ENCODE measurements at places on chromosomes 5 and 9. TPM values are rescaled to one million over a fixed set of nuclear protein-coding genes. Genes with fewer than 3 reads are reported as not detected.

- H3K36me3 ChIP-seq, result no peaks in the 10 kb centered on the region
- no peaks in the 10 kb centered on the region for H3K4me1 ChIP-seq
- H3K27ac ChIP-seq, result no peak overlapping the region
Observed at GRCh38 chr9:27634879-27635278, 61.6 kb upstream of the C9orf72 start.

DNA sequence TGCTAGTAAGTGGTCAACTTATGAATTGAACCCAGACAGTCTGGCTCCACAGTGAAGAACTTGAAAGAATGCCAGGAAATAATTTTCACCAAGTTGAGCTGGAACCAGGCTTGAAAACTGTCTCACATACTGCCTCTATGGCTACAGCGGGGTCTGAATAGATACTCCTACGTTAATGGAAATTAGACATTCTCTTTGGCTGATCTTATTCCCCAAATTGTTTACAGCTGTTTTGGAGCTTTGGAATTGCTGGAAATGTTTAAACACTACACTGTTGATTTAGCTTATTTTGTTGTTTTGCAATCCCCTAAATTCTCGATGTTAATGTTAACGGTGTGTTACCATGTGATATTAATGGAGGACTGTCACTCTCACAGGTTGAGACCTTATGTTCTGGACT is 146.4 kb downstream of the FBXL7 start:
- no peak overlapping the region for H3K4me3 ChIP-seq

- DNase-seq, result no peak
- no peaks in the 10 kb centered on the region for H3K27me3 ChIP-seq
- H3K36me3 ChIP-seq, result peaks cover 4% of the 10 kb centered on the region
- no peak overlapping the region for H3K4me3 ChIP-seq
- H3K4me1 ChIP-seq, result peaks cover 27% of the 10 kb centered on the region
Observed at GRCh38 chr9:84701801-84702200, 32.3 kb downstream of the NTRK2 start.

GRCh38 chr9:16175461-16175860 is 622.6 kb downstream of the CCDC171 start:
- no peak overlapping the region for H3K4me3 ChIP-seq
- H3K27ac ChIP-seq, result peak overlapping the region; percentile 69
- peaks cover 19% of the 10 kb centered on the region for H3K4me1 ChIP-seq
- no peaks in the 10 kb centered on the region for H3K27me3 ChIP-seq

- peaks cover 4% of the 10 kb centered on the region for H3K27me3 ChIP-seq
- H3K4me1 ChIP-seq, result peaks cover 4% of the 10 kb centered on the region
- no peak for DNase-seq
- no peak overlapping the region for H3K4me3 ChIP-seq
Observed at GRCh38 chr9:77440057-77440456, 208.1 kb downstream of the GNA14 start.

GRCh38 chr9:87119328-87119881 is 172.1 kb upstream of the GAS1 start:
- no peak for DNase-seq
- H3K4me3 ChIP-seq, result no peak overlapping the region
- no peaks in the 10 kb centered on the region for H3K27me3 ChIP-seq
- H3K4me1 ChIP-seq, result no peaks in the 10 kb centered on the region

GRCh38 chr9:116223926-116224325 is 70.3 kb downstream of the PAPPA start:
- no peak overlapping the region for H3K4me3 ChIP-seq
- peaks cover 6% of the 10 kb centered on the region for H3K4me1 ChIP-seq
- H3K27ac ChIP-seq, result no peak overlapping the region

GRCh38 chr5:54443270-54443669 is 12.2 kb upstream of the HSPB3 start:
- DNase-seq, result peak; percentile 17
- H3K27ac ChIP-seq, result no peak overlapping the region
- no peaks in the 10 kb centered on the region for H3K4me1 ChIP-seq

GRCh38 chr9:131214286-131214856 is 61.9 kb downstream of the FAM78A start:
- H3K4me1 ChIP-seq, result peaks cover 12% of the 10 kb centered on the region
- no peak for DNase-seq

- no peak overlapping the region for H3K4me3 ChIP-seq
- no peaks in the 10 kb centered on the region for H3K36me3 ChIP-seq
- H3K27me3 ChIP-seq, result peaks cover 16% of the 10 kb centered on the region
- H3K4me1 ChIP-seq, result peaks cover 3% of the 10 kb centered on the region
- no peak overlapping the region for H3K27ac ChIP-seq
Observed at GRCh38 chr9:89705651-89706050, 100.8 kb downstream of the GADD45G start.

- H3K4me1 ChIP-seq, result no peaks in the 10 kb centered on the region
- DNase-seq, result no peak
- H3K27me3 ChIP-seq, result no peaks in the 10 kb centered on the region
- H3K27ac ChIP-seq, result no peak overlapping the region
- H3K4me3 ChIP-seq, result no peak overlapping the region
Observed at GRCh38 chr5:38329132-38329715, 70.9 kb downstream of the EGFLAM start.

DNA sequence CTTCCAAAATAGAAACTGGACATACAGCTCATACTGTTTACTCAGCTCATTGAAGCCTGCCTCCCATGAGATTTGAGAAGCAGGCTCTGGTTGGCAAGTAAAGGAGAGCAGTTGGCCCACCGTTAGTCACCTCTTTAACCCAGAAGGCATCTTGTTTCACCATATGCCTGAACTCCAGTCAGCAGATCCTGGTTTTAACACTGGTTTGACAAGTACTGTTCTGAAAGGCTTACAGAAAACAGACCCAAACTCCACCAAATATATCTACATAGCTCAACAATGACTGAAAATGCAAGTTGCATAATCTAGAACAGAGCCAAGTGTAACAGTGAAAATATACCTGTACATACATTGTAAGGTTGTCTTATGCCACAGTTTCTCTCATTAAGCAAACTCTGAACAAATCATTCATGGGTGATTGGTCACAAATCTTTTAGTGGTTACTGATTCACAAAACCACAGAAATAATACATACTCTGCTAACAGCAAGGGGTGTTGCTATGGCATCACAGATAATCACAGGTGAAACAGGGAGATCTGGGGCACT is 198.8 kb downstream of the BNC2 start:
- H3K4me3 ChIP-seq, result no peak overlapping the region
- no peaks in the 10 kb centered on the region for H3K36me3 ChIP-seq
- no peaks in the 10 kb centered on the region for H3K27me3 ChIP-seq
- DNase-seq, result no peak
- no peak overlapping the region for H3K27ac ChIP-seq

- H3K4me1 ChIP-seq, result no peaks in the 10 kb centered on the region
- H3K36me3 ChIP-seq, result peaks cover 14% of the 10 kb centered on the region
- H3K4me3 ChIP-seq, result no peak overlapping the region
- H3K27ac ChIP-seq, result no peak overlapping the region
Observed at GRCh38 chr5:53943938-53944337, 366.4 kb downstream of the ARL15 start.

- H3K27me3 ChIP-seq, result no peaks in the 10 kb centered on the region
- H3K36me3 ChIP-seq, result peaks cover 6% of the 10 kb centered on the region
- no peak for DNase-seq
- no peak overlapping the region for H3K27ac ChIP-seq
- H3K4me3 ChIP-seq, result no peak overlapping the region
- no peaks in the 10 kb centered on the region for H3K4me1 ChIP-seq
Observed at GRCh38 chr5:463952-464351, 21.0 kb downstream of the EXOC3 start.

GRCh38 chr9:115951977-115952376 is 201.6 kb upstream of the PAPPA start:
- H3K27me3 ChIP-seq, result no peaks in the 10 kb centered on the region
- no peak for DNase-seq
- no peaks in the 10 kb centered on the region for H3K36me3 ChIP-seq
- no peaks in the 10 kb centered on the region for H3K4me1 ChIP-seq
- no peak overlapping the region for H3K4me3 ChIP-seq

DNA sequence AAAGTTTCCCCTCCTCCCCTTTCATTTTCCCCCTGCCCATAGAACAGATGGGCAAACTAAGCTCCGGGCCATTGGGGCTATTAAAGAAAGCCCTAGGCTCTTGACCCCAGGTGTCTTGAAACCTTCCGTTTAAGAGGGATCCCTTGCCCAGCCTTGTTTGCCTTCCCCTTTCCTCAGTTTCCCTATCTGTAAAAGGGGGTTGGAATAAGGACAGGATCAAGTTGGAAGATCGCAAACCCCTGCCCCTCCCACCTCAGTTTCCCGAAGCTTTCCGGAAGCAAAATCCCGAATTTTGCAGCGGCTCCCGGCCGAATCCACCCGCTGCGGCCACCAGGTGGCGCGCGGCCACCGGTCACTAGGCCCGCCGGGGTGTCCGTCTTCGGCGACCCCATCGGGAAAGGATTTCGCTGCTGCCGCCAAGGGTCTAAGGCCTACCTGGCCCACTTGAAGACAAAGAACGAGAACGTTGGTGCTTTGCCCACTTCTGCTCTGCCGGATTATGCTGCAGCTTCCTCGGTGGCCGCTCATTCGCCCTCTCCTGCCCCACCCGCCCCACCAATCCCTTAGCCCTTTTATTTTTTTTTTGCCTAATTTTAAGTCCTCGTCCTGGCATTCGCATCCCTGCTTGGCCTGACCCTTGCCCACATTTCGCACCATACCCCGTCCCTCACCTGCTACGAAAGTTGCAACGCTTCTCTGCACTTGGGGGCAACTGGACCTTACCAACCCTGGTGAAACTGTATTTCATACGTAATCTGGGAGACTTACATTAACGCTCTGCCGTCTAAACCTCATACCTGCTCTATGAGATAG is 962 bp upstream of the NR6A1 start:
- H3K36me3 ChIP-seq, result no peaks in the 10 kb centered on the region
- H3K4me1 ChIP-seq, result peaks cover 40% of the 10 kb centered on the region
- peaks cover 78% of the 10 kb centered on the region for H3K27me3 ChIP-seq

DNA sequence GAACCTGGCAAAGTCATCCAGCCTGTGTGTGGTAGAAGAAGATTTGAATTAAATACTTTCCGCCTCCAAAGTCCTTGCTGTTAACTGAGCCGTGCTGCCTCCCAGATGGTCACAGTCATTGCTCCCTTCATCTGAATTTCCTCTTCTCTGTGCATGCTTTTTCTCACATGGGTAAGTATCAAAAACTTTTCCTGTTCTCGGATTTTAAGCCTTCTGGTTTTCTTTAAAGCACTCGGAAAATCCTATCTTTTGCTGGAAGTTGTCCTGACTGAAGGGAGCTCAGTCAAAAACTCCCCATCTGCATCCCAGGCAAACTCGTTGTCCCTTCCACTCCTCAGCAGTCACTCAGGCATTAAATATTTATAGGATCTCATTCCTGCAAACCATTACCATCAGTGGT is 290.0 kb upstream of the PIK3R1 start:
- H3K27me3 ChIP-seq, result no peaks in the 10 kb centered on the region
- no peak for DNase-seq
- no peaks in the 10 kb centered on the region for H3K36me3 ChIP-seq
- no peak overlapping the region for H3K27ac ChIP-seq

MEF2C gene
- 46.0 TPM for total RNA-seq

PCDHGC4 gene
- total RNA-seq, result 15.9 TPM

RGS7BP gene
- total RNA-seq, result 0.39 TPM

ACTBL2 gene
- total RNA-seq, result not detected

PRLR gene
- total RNA-seq, result 0.64 TPM

SCGB3A2 gene
- total RNA-seq, result not detected

PCDHB8 gene
- total RNA-seq, result 1.8 TPM

RAD23B gene
- total RNA-seq, result 141 TPM

BARHL1 gene
- not detected for total RNA-seq

GPR150 gene
- not detected for total RNA-seq

FOXD4L3 gene
- total RNA-seq, result not detected

Data from neural crest cell (in vitro differentiated cells).